ENCODE measurements at places on chromosomes 4 and X.

DNA sequence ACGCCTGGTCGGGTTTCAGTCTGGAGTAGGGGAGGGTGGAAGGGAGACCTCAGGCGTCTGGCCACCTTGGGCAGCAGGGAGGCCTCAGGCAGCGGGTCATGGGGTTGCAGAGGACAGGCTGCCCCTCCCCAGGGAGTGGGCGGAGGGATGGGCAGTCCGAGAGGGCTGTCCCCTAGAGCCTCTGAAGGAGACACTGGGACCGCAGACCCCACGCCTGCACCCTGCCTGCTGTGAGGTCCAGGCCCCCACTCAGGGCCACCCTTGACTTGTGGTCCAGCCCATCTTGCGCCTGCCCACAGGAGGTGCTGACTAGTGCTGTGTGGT lies 16.5 kb downstream of the FGFRL1 start:
- DNase-seq: no peak

- DNase-seq: no peak
These were observed 4.2 kb downstream of the PRDM8 start for GRCh38 chr4:80201252-80202151.

DNA sequence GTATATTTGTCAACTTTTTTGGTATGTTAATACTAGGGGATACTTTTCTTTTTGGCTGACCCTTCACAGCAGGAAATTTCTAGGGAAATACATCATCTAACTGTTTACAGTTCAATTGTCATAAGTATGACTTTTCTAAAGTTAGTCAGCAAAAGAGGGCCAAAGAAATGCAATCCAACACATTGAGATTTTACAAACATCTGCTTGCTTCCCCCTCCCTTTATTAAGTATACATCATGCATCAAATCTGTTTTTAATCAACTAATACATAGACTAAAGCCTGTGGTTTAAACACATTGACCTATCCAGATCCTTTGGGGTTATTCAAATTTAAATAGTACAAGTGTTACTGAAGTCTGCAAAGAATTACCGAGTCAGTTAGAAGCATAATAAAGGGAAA lies 93.9 kb downstream of the MID1 start:
- DNase-seq: no peak

- DNase-seq: no peak
These were observed 39.5 kb downstream of the SORBS2 start for GRCh38 chr4:185772391-185773093.

GRCh38 chr4:53584658-53585057 lies 6.6 kb downstream of the LNX1 start:
- no peak for DNase-seq

GRCh38 chr4:182447767-182448280 lies 204.6 kb downstream of the TENM3 start:
- no peak for DNase-seq

GRCh38 chr4:23130845-23131244 lies 438.1 kb downstream of the GBA3 start:
- no peak for DNase-seq

DNA sequence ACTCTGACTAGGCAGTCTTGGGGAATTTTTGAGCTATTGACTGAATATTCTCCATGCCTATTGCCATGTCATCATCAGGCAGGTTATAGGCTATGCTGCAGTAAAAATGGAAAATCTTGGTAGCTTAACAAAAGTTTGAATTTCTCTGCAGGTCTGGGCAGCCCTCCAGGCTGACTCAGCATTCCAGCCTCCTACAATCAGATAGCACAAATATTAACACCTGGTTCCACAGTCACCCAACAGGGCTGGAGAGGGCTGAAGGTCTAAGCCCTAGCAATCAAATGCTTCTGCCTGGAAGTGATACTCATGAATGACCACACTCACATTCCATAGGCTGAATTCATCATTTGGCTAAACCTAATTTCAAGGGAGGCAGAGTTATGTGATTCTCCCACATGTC lies 9.6 kb upstream of the PPP3CA start:
- no peak for DNase-seq

- DNase-seq: no peak
These were observed 60.9 kb upstream of the PAGE1 start for GRCh38 chrX:49756692-49757091.

GRCh38 chrX:46686003-46686645 lies 72.8 kb downstream of the SLC9A7 start:
- DNase-seq: no peak

- no peak for DNase-seq
These were observed 7.2 kb downstream of the SAT1 start for GRCh38 chrX:23790155-23790497.

- DNase-seq: no peak
These were observed 33.0 kb downstream of the FHIP1A start for GRCh38 chr4:151442002-151442401.

DNA sequence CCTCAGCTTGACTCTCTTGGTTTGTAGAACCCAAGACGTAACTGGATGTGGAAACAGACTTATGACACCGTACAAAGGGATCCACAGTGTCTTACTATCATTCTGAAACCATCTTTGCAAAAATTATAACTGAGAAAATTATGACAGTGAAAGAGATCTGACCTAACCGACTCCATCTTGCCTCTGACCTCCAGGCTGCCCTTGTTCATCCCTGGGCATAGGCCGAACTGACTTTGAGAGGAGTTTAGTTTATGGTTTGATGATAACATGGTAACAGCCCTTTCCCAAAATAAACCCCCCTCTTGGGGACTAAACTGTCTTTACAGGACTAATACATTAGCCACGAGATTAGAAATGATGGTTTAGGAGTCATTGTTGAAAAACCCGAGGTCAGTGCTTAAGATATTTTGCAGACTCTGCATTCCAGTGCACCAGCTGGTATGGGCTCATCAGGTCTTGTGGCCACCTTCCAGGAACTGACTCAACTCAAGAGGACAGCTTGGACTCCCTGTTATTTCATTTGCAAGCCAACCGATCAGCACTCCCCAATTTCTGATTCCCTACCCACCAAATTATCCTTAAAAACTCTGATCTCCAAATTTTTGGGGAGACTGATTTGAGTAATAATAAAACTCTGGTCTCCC lies 49.6 kb downstream of the CASP3 start:
- no peak for DNase-seq

DNA sequence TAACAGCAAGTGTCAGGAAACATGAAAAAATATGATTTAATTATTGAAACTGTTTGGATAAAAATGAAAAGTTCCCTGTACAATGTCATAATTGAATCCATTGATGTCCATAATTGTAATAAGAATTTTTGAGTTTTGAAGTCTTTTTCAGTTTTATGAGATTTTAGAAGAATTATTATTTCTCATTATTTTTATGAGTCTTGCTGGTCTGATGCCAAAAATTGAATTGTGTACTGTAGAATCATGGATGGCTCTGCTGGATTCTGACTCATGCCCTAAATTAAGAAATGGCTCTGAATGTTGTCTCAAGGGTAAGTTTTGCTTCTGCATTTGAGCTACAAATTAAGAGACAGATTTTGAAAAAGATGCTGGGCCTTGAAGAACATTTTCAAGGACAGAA lies 132.8 kb upstream of the MAP9 start:
- no peak for DNase-seq

DNA sequence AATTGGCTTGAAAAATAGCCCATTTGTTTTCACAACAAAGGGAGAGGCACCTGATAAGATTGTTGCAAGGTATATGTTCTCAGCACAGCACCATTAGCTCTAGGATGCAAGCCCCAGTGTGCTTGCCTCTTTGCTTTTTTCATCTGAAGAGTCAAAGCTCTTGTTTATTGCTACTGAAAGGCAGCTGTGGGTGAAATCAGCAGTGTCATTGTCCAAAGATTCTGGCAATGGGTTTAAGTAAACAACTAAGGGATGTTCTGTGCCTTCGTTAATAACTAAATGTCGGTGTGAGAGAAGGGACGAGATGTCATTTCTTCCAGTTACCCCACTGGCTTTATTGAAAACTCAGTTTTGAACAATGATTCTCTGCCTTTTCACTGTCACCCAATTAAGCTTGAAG lies 567.7 kb downstream of the KCNIP4 start:
- no peak for DNase-seq

DNA sequence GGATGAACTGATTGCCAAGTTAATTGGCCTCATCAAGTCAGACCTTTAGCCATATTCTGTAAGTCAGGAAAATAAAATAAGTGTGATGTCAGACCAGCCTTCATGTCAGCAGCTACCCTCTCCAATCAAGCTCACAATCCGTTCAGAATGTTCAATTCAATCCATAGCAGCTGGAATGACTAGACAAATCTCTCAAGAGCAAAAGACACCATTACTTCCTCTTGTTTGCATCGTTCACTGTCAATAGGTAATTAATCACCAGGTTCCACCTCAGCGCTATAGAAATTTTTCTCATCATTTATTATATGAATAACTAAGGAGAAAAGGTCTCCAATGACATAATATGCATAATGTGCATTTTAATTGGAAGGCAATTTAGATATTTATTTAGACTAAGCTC lies 321.0 kb upstream of the GRIA3 start:
- DNase-seq: no peak

- DNase-seq: no peak
These were observed 23.3 kb upstream of the TMEM255A start for GRCh38 chrX:120334603-120335002.

DNA sequence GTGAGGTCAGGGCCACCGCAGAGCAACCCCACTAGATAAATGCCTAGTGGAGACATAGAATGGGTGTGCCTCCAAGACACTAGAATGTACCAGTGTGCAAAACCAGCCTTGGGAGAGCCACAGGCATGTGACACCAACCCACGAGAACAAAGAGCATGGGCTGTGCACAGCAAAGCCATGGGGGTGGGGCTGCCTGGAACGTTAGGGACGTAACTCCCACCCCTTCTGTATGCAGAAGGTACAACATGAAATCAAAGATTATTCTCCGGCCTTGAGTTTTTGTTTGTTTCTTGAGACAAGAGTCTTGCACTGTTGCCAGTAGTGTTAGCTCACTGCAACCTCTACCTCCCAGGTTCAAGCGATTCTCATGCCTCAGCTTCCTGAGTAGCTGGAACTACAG lies 99.5 kb downstream of the MID1IP1 start:
- DNase-seq: no peak

DNA sequence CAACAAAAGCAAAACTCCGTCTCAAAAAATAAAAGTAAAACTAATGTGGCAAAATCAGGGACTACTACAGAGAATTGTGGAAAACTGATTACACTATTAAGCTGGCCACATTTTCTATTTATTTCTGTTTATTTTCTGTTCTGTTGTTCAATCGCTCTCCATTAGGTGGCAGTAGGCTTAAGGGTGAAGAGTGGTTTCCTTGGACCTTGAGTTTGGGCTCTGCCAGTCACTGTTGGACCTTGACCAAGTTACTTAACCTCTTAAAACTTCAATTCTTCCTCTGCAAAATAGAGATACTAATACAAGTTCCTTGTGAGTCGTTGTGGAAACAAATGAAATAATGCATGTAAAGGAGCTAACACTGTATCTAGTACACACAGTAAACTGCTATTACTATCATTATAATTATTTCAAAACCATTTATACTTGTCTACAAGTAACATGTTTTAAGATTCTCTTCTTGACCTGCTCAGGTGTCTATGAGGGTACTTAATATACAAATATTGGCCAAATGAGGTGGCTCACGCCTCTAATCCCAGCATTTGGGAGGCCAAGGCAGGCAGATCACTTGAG lies 15.2 kb downstream of the HSD17B11 start:
- no peak for DNase-seq

GRCh38 chr4:148477276-148477675 lies 35.1 kb upstream of the NR3C2 start:
- no peak for DNase-seq

All from urinary bladder (tissue), 4 donors.